ENCODE measurements at places on chromosomes 5 and 9.

GRCh38 chr9:92671323-92671722, 1.4 kb upstream of the IPPK start:
- peak; percentile 76 for DNase-seq

- DNase-seq = no peak
These were observed 5.0 kb downstream of the ZNF189 start for GRCh38 chr9:101403516-101404285.

DNA sequence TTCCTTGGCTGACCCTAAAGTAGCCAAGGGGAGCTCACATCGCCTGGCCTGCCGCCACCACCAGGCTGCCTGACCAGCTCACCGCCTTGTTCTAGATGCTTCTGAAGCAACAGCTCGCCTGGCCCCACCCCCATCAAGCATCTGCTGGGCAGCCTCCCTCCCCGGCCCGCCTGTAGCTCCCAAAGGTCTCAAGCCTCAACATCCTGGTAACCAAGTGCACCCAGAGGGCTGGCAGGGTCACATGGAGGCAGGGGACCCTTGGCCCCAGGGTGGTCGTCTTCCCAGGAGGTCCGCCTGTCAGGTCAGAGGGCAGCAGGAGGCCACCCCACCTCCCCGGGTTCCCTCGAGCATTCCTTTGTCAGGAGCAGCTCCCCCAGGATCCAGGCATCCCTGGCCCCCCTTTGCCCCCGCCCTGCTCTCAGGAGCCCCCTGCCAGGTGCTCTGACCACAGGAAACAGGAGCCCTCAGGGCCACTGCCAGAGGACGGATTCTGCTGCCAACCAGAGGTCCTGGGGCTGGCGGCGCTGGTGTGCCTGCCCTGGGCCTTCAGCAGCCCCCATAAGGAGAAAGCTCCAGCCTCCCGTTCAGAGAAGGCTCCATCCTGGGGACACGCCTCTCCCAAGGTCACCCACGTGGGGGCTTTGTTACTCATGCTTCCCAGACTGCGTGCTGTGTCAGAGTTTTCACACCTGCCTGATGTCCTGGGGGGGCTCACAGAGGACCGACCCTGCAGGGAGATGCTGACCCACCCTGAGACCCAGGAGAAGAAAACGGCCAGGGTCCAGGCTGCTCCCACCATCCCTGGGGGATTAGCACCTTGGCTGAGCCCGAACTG, 3.5 kb upstream of the LRRC14B start:
- no peak for DNase-seq

- DNase-seq = no peak
These were observed 164.4 kb downstream of the ZSWIM6 start for GRCh38 chr5:61496446-61496845.

DNA sequence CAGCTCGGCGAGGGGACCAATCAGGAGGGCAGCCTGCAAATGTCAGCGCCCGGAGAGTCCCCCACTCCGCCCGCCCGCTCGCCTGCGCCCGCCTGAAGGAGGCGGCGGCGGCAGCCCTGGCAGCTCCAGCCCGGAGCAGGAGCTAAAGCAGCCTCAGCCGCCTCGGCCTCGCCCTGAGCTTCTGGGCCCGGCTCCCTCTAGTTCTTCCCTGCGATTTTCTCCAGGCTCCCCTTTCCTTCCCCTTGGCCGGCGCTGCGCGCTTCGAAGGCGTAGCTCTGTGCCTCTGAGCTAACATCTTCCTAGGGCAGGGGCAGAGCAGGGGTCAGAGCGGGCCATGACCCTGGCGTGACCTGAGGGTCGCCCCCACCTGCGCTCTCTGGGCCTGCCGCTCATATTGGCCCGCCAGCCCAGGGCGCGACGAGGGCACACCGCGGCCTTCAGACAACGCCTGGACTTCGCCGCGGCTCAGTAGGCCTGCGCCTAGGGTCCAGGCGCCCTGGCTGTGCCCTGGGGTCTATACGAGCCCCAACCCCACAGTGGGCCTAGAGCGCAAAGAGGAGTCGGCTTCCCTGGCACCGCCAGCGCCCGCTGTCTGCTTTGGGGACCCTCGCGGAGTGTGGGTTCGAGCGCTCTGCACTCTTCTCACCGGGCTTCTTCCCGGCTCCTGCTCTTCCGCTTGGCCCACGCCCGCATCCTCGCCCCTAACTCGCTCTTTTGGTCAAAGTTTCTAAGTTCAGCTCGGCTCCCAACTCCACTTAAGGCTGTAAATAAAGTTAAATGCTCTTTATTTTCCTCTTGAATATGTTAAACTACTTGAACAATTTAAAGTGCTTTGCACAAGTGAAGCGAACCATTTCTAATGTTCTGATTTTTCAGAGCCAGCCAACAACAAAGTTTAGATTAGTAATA, 504 bp upstream of the OTP start:
- no peak for DNase-seq

DNA sequence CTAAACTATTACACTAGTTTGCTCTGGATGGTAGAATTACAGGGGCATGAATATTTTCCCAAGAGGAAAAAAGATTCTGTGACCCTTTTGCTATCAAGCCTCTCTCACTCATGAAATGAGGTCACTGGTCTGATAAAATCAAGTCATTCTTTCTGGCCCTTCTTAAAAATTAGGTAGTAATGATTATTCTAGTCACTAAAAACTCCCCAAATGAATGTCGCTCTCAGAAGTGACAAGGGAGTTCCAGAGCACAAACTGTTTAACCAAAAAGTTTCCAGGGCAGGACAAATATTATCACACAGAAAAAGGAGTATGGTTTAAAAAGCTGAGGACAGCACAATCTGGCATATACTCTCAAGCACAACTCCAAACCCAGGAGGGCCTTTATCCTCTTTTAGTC, 12.5 kb downstream of the ERMP1 start:
- no peak for DNase-seq

- DNase-seq = no peak
These were observed 99.0 kb upstream of the DAB2 start for GRCh38 chr5:39523821-39524220.

DNA sequence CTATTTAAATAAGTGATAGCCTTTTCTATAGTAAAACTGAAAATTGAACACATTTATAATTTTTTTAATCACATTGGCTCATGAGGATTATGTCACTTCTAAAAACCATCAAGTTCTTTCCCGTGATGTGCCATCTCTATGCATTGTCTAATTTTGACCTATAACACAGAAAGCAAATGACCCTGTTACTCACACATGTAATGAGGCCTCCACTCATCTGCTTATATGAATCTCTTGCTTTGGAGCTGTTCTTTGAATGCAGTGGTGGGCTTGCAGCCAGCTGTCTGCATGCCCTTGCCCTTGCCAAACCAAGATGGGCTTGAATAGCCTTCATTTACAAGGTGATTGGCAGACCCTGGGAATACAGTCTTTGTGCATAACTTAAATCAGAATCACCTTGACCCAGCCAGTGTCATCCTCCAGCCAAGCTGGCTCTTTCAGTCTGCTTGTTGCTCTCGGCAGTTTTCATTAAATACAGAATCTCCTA, 163.2 kb downstream of the TRIO start:
- no peak for DNase-seq

- DNase-seq = no peak
These were observed 21.5 kb downstream of the PDGFRB start for GRCh38 chr5:150134198-150134588.

- no peak for DNase-seq
These were observed 13.7 kb downstream of the HSPA4 start for GRCh38 chr5:133065471-133065870.

DNA sequence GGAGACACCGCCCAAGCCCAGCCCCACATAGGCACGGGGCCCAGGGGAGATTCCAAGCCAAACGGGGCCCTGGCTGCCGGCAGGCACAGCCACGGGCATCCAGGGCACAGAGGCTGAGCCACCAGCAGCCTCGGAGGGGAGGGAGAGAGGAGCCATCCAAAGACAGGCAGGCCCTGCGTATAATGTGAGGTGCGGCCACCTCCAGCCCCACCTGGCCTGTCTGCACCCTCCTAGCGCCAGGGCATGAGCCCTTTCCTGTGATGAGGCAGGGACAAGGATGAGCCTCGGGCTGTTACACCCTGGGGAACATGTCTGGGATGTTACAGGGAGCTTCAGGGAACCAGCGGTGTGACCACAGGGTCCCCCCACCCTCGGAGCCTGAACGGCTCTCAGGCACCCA, 1.1 kb upstream of the CCDC187 start:
- no peak for DNase-seq

DNA sequence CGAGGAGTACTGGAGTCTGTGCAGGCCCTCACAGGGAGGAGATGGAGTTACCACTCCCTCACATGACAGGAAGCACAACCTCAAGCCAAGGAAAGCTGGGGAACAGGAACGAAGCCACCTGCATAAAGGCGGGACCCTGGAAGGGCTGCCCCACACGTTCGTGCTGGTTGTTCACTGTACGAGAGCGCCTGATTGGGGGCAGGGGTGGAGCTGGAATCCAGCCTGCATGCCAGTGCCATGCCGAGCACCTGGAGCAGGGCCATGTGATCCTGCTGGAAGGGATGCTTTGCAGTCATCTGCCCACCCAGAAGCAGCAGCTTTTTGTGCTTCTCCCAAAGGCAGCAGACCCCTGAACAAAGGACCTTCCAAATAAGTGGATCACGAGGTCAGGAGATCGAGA, 11.4 kb downstream of the GRM6 start:
- DNase-seq = no peak

- no peak for DNase-seq
These were observed 152.7 kb upstream of the ADAMTS16 start for GRCh38 chr5:4987431-4987830.

- DNase-seq = no peak
These were observed 10.9 kb downstream of the DNLZ start for GRCh38 chr9:136352682-136353081.

- DNase-seq = no peak
These were observed 367.1 kb upstream of the IZUMO3 start for GRCh38 chr9:24912767-24913166.

DNA sequence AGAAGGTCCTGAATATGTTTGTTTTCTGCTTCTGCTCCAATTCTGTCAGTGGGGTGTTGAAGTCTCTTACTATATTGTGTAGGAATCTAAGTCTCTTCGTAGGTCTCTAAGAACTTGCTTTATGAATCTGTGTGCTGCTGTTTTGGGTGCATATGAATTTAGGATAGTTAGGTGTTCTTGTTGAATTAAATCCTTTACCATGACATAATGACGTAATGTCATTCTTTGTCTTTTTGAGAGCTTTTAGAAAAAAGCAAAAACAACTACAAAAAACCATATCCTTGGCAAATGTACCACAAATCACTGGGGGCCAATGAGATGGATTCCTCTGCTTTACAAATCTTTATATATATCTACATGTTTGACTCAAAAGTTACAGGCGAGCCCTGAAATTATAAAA, 576.1 kb downstream of the CDH18 start:
- DNase-seq = no peak

DNA sequence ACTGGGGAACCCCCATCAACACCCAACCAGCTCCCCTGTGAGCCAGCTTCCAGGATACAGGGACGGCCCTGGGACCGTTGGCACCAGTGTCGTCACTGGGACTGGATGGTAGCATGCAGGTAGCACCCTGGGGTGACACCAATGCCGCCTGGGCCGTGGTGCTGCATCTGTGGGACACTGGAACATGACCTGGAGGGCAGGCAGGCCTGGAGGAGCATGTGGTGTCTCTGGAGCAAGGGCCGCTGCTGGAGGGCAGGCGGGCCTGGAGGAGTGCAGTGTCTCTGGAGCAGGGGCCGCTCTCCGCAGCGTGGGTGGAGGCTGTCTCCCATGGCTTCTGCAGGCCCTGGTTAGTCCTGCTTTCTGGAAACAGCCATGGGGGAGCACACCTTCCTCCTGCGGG, 13.1 kb downstream of the LPCAT1 start:
- no peak for DNase-seq

DNA sequence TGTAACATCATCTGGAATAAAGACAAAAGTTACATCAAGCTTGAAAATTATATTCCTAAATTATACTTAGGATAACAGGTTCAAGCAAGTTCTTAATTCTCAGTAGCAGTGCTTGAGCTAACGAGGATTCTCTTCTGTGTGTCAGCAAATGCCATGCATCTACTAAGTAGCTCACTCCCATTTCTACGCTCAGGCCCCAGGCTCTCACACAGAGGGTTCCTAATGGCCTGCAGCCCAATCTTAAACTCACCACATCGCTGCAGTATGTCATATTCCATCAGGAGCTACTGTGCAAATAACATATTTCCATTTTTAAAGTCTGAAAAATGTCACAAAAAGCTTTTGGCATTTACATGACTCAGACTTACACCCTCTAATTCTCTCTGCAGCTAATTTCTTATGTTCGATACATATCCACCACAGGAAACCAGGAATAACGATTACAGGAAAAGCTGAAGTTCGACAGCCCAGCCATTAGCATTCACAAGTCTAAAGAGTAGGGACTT, 474.8 kb downstream of the EFNA5 start:
- DNase-seq = no peak

- DNase-seq = peak; percentile 43
These were observed 6.2 kb upstream of the KLF9 start for GRCh38 chr9:70420441-70421271.

- no peak for DNase-seq
These were observed 73.3 kb upstream of the ATP10B start for GRCh38 chr5:160925281-160925680.

GRCh38 chr5:131185523-131186104, 14.9 kb downstream of the LYRM7 start:
- no peak for DNase-seq

GRCh38 chr5:124504081-124504916, 242.1 kb downstream of the ZNF608 start:
- no peak for DNase-seq

DNA sequence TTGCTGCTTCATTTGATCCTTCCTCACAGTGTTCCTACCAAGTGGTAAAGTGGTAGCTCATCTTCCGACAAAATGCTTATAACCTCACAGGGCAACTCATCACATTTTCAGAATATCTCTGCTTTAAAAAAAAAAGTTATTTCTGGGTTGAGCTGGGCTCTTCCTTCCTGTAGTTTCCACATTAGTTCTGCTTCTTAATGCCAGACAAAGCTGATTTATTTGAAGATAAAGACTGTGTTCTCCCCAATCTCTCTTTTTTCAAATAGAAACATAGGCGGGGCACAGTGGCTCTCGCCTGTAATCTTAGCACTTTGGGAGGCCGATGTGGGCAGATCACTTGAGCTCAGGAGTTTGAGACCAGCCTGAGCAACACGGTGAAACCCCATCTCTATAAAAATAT, 273.1 kb downstream of the ACTL7B start:
- no peak for DNase-seq

- DNase-seq = no peak
These were observed 42.9 kb downstream of the DBH start for GRCh38 chr9:133679056-133679455.

- no peak for DNase-seq
These were observed 77.9 kb upstream of the FBXL17 start for GRCh38 chr5:108459769-108460168.

DNA sequence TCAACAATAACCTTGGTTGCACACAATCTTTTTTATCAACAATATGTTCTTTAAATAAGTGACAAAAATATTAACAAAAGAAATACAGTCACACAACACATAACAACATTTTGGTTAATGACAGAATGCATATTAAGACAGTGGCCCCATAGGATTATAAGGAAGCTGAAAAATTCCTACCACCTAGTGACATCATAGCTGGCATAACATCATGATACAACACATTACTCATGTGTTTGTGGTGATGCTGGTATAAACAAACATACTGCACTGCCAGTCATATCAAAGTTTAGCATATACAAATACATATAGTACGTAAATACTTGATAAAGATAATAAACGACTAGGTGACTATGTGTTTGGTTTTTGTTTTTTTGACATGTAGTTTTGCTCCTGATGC, 344.8 kb upstream of the POU5F2 start:
- DNase-seq = no peak

Data from Calu3 (cell line).